Mucosa of gallbladder (tissue), 1 donor: ENCODE measurements at places on chromosomes 11 and 22.

DNA sequence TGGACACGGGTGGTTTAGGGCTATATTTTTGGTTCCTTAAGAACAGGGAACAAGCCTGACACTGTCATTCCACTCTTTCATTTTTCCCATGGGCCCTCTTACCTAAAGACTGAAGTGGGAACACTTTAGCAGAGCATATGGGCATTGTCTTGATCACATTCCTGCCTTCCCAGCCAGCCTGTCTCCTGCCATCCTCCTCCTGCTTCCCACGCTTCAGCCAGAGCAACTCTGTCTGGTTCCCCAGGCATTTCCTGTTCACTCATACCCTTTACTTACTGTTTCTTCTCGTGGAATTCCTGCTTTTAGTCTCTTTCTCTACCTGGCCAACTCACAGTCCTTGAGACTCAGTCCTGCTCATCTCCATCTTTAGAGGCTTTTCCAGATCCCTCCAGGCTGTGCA is 22.8 kb downstream of the MRPL16 start:
- no peak for DNase-seq

- no peak for DNase-seq
Observed at GRCh38 chr11:116657842-116658825, 114.7 kb downstream of the BUD13 start.

DNA sequence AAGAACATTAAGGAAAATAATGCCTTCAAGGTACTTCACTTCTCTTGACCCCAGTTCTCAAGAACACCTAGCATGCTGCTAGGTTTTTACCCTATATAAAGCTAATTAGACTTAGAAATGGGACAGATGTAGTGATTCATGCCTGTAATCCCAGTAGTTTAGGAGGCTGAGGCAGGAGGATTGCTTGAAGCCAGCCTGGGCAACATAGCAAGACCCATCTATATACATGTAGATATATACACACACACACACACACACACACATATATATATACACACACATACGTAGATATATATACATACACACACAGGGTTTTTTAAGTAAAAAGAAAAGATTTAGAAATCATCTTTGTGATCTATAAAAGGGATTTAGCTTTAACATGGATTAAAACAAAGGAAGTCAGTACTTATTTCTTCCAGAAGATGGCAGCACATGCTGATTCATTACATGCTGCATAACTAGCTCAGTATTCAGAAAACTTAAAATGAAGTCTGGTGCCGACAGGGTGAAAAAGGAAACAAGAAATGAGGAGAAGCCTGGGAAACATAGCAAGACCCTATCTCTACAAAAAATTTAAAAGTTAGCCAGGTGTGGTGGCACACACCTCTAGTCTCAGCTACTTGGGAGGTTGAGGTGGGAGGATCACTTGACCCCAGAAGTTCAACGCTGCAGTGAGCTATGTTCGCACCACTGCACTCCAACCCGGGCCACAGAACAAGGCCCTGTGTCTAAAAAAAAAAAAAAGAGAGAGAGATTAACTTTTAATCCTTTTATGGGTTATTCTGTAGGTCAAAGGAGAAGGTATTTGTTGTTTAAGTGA is 28.5 kb upstream of the RBX1 start:
- no peak for DNase-seq

GRCh38 chr11:46202149-46202548 is 75.3 kb upstream of the CREB3L1 start:
- DNase-seq, result no peak

DNA sequence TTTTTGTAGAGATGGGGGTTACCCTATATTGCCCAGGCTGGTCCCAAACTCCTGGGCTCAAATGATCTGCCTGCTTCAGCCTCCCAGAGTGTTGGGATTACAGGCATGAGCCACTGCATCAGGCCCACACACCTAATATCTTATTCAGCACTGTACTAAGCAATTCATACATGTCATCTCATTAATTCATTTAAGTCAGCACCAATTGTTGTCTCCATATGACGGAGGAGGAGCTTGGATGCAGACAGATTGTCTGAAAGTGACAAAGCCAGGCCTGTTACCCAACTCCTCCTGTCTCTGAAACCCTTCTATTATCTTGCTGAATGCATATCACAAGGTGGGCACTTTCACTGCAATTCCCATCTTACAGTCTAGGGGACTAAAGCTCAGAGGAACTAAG is 57.5 kb upstream of the ALX4 start:
- no peak for DNase-seq

DNA sequence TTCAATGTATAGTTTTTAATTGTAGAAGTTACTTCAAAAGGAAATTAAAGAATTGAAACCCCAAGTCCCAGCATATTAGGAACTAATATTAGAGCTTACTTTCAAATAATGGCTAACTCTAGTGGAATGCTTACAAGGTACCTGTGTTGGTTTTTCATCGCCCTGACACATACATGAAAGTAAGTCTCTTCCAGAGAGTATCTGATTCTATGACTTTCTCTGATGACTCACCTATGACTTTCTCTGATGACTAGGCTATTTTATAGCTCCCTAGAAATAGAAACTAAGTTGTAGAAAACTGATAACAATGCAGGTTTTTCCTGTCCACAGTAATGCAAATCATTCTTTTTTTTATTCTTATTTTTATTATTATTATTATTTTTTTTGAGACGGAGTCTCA is 33.6 kb upstream of the MMP7 start:
- DNase-seq, result no peak

DNA sequence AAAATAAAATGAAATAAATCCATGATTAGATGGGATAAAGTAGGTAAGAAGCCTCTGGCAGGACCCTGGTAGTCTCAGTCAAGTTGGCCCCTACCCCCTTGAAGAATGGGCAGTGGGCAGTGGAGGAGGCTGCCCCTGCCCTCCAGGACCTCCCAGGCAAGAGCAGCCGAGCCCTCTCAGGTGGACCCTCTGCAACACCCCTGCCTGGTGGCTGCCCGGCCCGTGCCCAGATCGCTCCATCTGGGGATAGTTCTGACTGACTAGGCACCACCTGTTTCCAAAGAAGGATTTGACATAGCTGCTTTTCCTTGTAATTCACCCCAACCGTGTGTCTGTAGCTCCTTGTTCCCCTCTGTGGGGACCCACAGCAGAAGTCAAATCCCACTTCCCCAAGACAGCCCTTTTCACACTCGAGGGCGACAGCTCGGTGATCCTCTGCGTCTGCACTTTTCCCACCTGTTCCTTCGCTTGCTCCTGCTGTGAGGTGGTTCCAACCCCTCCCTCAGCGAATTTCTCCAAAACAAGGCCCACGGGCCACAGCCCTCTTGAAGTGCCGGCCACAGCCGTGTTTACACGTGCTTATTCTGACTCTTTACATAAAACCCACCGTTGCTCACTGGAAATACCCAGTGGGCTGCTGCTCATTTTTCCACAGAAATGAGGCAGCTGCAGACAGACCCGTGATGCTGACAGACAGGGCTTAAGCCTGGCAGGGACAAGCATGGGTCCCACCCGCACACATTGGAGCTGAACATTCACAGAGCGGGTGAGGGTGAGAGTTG is 5.5 kb upstream of the TMPRSS13 start:
- DNase-seq, result no peak

DNA sequence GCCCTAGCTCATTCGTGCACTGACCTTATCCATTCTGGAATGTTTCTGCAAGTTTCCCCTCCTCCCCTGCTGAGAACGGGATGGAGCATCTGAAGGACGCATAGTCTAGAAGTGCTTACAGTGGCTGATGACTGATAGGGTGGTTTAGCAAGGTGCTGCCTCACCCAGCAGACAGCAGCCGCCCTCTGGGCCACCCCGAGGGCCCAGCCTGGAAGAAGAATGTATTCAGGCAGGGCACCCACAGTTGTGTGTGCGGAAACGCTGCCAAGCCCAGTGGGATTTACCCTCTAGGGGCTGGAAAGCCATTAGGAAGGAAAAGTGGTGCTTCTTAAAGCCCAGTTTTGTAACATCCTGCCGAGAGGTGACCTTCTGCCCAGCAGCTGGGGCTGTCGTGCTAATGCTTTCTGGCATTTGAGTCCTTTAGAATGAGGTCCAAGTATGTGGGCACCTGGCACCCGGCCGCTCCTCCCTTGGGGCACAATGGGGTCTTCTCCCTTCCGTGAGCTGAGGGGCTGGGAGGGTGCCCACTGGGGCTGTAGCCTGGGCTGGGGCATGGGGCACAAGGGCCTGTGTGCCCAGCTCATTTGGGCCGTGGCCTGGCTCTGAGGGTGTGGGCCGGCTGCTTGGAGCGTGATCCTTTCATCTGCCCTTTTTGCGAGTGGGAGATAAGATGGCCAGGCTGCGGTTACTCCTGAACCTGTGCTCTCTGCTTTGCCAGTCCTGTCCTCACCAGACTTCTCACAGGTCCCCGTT is 14.4 kb downstream of the FBLN1 start:
- DNase-seq, result no peak

DNA sequence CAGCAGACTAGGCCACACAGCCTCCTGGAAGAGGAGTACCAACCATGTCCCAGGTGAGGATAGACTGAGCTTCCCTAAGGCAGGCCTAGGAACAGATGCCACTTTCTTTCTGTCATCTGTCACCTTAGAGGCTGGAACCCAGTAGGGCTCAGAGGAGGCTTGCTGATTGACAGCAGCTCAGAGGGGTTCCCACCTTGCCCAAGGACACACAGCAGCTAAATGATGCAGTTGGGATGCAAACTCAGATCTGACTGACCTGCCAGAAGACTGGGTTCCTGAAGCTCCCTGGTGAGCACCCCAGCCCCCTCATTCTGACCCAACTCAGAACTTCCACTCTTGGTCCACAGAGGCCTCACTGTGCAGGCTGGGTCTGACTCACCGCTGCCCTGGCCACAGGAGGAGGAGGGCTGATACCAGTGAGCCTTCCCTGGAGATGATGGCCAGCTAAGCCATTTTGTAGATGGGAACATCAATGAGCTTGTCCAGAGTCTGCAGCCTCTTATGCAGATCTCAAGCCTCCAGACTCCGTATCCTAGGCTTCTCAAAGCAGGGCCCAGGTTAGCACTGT is 14.0 kb downstream of the CAPN5 start:
- no peak for DNase-seq

DNA sequence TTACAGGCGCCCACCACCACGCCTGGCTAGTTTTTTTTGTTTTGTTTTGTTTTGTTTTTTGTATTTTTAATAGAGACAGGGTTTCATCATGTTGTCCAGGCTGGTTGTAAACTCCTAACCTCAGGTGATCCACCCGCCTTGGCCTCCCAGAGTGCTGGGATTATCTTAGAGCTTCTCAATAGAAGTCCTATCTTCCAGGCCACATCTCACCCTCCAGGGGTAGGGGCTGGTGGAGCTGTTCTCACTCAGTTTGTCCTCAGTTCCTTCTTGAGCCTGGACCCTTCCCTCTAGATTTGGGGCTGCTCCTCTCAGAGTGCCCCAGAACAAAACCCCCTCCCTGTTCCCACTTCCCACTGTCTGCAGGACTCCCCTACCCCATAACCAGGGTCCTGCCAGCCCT is 31.3 kb downstream of the BCR start:
- no peak for DNase-seq

GRCh38 chr11:34050581-34051348 is 766 bp upstream of the CAPRIN1 start:
- DNase-seq, result no peak

DNA sequence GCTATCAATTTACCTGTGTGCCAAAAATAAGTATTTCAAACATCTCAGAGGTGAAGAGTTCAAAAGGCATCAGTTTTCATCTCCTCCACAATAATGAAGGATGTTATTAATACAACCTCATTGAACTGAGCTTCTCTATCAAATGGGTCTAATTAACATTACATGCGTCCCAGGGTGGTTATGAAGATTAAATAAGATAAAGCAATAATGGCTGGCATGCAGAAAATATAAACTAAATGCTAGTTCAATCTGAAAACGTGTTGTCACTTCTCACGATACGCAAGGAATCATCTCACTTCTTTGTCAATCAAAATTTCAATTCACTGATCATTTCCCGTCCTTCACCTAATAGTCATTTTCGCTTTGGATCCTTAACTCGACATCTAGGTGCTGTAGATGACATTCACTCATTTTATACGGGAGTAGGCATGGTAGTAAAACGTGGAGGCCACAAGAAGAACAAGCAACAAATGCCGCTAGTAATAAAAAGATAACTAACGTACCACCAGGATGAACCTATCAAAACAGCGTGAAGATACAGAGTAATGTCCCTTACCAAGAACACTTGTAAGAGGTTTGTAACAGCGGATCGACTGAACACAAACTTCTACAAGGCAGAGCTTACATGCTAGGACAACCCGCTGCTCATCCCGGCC is 918 bp downstream of the CHORDC1 start:
- DNase-seq, result no peak

GRCh38 chr11:129192150-129192549 is at the start of gene ARHGAP32:
TSS of gene ARHGAP32 (minus strand) at chr11:129192325. CDS start at chr11:129192198, 127 bp downstream.
- no peak for DNase-seq

- no peak for DNase-seq
Observed at GRCh38 chr11:67646535-67647336, 3.8 kb downstream of the ACY3 start.

- DNase-seq, result no peak
Observed at GRCh38 chr22:20441631-20442484, 4.2 kb upstream of the SCARF2 start.

DNA sequence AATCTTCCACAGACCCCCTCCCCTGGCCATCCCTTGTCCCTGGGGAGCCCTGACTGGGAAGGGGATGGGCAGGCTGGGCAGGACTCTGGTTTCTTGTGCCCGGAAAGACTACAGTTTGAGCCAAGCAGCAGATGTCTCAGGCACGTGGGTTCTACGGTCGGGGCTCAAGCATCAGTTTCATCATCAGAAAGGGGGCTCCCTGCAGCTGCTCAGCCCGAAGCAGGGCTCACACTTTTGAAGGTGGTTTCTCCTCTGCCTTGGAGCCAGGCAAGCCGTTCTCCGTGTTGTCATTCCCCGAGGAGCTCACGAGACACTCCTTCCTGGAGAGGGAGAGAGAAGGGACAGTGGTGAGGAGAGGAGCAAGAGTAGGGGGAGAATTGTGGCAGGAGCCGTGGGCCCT is 15.8 kb downstream of the SCN4B start:
- no peak for DNase-seq

DNA sequence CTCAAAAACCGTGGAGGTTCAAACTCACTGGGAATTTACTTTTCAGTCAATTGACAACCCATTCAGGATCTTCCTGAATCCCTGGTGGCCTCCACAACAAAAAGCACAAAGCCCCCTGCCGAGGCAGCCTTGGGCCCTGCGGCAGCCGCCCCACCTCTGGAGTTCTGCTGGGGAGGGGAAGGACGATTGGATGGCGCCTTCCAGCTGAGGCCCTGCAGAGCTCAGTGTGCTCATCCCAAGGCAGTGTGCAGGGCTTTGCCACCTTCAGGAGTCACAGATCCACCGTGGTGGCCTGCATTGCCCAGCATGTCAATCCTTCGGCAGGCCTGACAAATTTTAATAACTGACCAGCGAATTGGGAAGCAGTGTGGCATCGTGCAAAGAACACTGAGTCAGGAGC is 7.4 kb downstream of the ZFTA start:
- DNase-seq, result no peak

DNA sequence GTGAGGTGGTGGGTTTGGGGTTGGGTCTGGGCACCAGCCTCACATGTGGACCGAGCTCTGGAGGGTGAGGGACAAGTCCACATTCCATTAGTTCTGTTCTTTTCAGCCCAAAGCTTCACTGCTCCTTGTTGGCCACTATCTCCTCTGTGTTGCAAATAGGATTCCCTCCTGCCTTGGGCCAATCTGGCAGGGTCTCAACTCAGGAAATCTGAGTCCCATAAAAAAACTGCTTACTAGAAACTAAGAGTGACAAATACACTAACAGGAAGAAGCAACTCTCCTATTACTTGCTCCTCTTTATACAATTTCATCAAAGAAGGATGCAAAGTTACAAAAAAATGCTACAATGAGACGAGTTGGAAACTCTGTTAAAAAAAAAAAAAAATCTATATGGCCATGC is 66.2 kb upstream of the CSNK1E start:
- DNase-seq, result no peak
